Stimulated activated CD4-positive, alpha-beta T cell treated with anti-CD3 and anti-CD28 coated beads, Interleukin-2, amount 100 ng/mL, for 24 hours (primary cell): ENCODE measurements at places on chromosomes 16 and 17.

DNA sequence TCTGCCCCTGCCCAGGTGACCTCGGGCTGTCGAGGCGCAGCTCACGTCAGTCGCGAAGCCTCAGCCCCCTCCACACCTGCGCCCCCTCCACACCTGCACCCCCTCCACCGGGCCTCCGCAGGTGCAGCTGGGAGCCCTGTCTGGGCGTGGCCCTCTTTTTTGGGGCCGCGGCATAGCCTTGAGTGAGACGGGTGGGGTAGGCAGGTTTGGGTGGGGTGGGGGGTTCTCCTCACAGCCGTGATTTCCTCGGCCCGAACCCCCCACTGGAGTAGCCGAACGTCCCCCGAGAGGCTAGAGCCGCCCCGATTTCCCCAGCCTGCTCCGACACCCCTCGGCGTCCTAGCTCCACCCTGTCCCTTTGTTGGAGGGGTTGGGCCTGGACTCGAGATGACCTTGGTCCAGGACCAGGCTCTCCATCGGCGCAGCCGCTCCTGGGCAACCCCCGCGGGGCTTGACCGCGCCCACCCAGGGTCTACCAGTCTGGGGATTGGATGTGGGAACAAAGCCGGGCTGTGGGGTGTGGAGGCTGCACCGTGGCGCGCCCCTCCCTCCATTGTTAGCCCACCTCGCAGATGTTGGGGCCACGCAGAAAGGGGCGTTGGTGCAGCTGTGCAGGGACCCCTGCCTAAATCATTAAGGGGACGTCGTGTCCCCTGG is 626 bp downstream of the TUBB3 start:
- no peak for DNase-seq

- DNase-seq, result no peak
Observed at GRCh38 chr16:30808146-30808545, 21.1 kb upstream of the ZNF629 start.

DNA sequence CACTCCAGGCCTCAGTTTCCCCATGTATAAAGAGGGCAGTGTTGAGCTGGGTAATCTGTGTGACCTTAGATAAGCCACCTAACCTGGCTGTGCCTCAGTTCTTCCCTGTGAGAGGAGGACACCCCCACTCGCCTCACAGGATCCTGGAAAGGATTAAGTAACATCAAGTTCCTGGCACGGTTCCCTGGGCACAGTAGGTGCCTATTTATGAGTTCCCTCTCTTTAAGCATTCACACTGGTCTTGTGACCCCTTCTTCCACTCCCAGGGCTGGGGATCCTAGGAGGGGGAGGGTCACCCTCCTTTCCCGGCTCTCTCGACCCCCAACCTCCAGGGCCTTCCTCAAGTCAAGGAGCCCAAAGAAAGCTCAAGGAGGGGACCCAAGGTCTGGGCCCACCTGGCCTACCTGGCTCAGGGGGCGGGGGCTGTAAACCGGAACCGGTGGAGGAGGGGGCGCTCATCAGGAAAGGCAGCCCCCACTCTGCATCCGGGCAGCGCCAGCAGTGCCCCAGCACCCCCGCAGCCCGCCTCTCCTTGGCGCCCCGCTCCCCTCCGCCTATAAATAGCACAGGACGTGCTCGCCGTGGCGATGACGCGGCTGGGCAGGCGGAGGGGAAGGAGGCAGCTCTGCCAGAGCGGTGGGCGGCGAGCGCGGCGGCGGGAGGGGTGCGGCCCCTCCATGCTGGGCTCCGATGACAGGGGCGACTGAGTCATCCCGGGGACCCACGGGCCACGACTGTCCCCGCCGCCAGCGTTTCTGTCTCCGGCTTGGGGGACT is 9.4 kb downstream of the RPL19 start:
- DNase-seq, result peak; percentile 72

DNA sequence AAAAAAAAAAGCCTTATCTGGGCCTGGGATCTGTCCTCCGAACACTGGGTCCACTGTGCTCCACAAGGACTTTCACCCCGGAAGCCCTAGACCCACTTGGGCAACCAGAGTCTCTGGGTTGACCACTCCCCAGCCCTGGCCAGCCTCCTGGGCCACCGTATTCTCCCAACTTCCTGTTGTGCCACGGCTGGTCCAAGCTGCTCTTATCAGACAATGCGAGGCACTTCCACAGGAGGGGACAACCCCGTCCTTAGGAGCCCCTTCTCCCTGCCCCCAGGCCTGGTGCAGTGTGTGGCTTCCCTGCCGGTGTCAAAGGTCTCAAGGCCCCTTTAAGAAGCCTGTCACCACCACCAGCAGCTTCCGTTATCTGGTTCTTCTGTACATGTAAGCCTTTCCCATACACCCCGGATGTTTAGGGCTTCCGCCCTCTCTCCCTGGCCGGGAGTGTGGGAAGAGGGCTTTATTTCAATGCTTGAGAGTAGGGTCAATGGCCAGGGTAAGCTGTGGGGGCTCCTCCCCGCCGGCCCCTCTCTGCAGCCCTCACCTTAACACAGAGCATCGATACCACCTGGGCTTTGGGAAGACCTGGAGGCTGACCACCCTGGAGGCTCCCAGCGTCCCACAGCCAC is 313.0 kb downstream of the SEC14L1 start:
- DNase-seq, result peak; percentile 61

DNA sequence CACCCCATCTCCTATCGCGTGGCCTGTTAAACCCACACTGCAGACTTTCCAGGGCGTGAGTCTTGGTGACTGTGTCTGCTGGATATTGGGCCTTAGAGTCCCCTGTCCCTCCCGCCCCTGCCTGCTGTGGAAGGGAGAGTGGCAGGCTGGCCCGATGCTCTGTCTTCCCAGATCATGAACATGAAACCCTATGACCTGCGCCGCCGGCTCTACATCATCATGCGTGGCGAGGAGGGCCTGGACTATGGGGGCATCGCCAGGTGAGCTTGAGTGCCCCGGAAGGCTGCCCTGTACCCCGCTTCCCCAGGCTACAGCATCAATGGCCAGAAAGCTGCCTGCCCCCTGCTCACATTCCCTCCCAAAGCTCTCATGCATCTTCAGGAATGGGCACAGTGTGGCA is 19.5 kb upstream of the CLEC18A start:
- no peak for DNase-seq

GRCh38 chr16:87575027-87575804 is 27.1 kb upstream of the JPH3 start:
- DNase-seq, result no peak

DNA sequence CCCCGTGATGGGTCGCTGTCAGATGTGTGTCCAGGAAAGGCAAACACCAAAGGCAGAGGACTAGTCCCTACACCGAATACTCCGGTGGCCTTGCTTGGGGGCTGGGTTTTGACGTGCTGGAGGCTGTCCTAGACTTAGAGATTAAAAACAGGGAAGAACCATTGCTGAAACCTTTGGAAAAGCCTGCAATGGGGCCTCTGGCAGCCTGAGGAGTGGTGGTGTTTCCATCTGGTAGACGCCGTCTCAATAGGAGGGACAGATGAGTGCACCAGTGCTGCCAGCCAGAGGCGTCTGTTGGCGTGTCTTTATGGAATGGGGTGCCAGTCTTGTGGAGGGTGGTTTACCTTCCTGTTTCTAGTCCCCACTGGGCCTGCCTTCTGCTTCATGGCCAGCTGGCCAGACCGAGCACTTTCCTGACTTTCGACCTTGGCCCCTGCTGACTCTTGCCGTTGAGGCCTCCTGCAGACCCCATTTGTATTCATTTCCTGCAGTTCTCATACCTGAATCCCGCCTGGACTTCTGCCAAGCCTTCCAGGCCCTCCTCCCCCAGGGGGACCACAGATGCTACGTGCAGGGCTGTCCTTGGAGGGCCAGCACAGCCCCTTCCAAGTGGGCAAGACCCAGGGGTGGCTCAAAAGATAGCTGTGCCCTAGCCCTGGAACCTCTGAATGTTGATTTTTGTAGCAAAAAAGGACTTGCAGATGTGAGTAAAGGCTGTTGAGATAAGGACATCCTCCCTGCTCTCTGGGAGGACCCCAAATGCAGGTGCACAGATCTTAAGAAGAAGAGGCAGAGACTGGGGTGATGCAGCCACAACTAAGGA is 1.9 kb upstream of the DNASE1 start:
- DNase-seq, result no peak

DNA sequence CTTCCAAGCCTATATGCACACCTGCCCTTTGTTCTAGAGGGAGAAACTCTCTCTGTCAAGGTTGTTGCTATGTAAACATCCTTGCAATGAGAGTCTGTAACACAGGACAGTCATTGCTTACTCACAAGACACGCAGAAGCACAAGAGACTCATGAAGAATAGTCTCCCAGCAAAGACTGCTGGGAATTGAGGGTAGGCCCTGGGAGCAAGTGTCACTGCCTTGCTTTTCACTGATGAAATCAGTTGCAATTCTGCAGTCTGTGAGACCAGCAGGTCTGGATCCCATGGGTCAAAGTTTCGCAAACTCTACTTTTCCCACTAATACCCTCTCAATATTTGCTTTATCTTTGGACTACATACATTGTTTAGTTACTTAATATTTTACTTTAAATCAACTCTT is 177.4 kb downstream of the FTO start:
- DNase-seq, result no peak

DNA sequence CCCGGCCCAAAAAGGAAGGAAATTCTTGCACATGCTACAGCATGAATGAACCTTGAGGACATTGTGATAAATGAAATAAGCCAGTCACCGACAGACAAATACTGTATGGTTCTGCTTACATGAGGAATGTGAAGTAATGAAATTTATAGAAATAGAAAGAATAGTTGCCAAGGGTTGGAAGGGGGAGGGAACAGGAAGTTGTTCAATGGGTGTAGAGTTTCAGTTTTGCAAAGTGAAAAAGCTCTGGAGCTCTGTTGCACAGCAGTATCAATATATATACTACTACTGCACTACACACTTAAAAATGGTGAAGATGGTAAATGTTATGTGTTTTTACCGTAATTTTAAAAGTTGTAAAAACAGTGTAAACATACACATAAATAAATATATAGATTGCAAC is 43.7 kb downstream of the PKD1L3 start:
- DNase-seq, result no peak

- no peak for DNase-seq
Observed at GRCh38 chr17:63986821-63987220, 11.3 kb upstream of the PRR29 start.

DNA sequence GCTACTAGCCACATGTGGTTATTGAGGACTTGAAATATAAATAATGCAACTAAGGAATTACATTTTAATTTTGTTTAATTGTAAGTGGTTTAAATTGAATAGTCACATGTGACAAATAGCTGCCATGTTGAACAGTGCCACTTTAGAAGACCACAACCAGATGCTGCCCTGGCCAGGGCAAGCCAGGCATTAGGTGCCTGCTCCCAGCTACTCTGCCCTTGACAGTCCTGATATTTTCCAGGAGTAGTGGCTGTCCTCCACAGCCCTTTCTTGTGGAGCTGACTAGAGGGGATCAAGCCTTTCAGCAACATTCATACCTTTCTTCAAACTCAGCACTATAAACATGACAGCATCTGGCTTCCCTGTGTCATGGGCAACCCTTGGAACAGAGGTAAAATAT is 31.0 kb downstream of the TMEM100 start:
- no peak for DNase-seq

- no peak for DNase-seq
Observed at GRCh38 chr16:65624666-65625065, 502.8 kb upstream of the CDH11 start.

DNA sequence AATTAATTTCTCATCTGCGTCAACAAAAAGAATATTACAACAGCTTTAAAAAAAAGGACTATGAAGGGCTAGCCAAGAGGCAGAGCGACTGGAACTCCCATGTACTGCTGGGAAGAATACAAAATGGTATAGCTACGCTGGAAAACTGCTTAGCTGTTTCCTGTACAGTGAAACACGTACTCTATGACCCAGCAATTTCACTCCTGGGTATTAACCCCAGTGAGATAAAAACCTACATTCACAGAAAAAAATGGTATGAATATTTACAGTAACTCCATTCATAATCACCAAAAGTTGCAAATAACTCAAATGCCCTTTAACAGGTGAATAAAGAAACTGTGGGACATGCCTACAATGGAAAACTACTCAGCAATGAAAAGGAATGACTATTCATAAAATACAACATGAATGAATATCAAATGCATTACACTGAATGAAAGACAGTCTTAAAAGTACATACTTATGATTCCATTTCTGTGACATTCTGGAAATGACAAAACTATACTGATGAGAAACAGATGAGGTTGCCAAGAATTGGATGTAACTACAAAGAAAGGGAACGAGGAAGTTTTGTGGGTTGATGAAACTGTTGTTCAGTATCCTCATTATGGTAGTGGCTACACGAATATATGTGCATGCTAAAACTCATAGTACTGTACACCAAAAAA is 27.6 kb downstream of the CMTM4 start:
- no peak for DNase-seq

GRCh38 chr17:78736526-78737079 is 45.5 kb downstream of the CYTH1 start:
- peak; percentile 58 for DNase-seq

DNA sequence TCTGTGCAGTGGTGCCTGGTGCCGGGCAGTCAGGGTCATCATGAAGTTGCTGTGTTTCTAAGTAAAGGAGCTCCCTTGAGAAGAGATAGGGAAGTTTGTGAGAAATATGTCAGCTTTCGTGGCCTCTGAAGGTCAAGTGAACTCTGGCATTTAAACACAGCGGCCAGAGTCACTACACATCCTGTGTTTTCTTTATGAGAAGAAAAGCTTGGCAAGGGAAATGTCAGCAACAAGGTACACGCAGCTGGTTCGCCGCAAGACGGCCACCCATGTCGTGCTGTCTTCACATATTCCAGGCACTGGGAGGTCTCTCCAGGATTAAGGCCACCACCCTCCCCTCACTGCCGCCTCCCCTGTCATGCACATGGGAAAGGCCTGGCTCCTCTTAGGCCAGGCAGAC is 33.2 kb upstream of the PEMT start:
- DNase-seq, result no peak

DNA sequence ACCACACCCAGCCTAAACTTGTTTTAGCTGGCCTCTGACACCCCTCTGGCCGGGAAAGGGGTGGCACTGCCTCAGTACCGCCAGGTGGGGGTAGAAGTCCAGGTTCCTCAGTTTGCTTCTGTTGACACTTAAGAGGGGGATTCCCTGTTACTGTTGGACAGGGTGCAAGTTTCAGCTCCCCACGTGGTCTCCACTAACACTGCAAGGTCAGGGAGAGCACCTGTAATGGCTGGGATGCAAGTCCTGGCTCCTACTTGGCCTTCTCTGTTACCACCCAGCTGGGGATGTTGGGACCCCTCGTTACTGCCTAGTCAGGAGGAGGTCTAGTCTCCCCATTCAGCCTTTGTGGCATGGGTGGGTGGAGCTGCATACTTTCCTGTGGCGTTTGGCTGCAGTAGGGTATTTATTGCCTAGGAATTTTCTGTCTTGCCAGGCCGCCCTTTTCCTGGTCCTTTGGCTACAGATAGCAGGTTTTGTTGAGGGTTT is 10.6 kb upstream of the MFAP4 start:
- DNase-seq, result no peak

GRCh38 chr16:66058832-66059231 is 307.7 kb upstream of the CDH5 start:
- DNase-seq, result no peak
